CD4-positive, alpha-beta memory T cell (primary cell): ENCODE measurements at places on chromosomes 3 and 15. TPM values are rescaled to one million over a fixed set of nuclear protein-coding genes. Genes with fewer than 3 reads are reported as not detected.

The CSPG4 gene
- not detected for total RNA-seq

The ITIH1 gene
- not detected for total RNA-seq

The KPNA1 gene
- total RNA-seq = 71.5 TPM

The SLC12A8 gene
- total RNA-seq = not detected

The MUC4 gene
- total RNA-seq = not detected

The MTHFS gene
- total RNA-seq = 25.6 TPM

The MESP2 gene
- total RNA-seq = not detected
